ENCODE measurements at places on chromosomes 2 and 18.

- DNase-seq: no peak
Observed at GRCh38 chr18:3340015-3340681, 78.2 kb downstream of the MYL12B start.

DNA sequence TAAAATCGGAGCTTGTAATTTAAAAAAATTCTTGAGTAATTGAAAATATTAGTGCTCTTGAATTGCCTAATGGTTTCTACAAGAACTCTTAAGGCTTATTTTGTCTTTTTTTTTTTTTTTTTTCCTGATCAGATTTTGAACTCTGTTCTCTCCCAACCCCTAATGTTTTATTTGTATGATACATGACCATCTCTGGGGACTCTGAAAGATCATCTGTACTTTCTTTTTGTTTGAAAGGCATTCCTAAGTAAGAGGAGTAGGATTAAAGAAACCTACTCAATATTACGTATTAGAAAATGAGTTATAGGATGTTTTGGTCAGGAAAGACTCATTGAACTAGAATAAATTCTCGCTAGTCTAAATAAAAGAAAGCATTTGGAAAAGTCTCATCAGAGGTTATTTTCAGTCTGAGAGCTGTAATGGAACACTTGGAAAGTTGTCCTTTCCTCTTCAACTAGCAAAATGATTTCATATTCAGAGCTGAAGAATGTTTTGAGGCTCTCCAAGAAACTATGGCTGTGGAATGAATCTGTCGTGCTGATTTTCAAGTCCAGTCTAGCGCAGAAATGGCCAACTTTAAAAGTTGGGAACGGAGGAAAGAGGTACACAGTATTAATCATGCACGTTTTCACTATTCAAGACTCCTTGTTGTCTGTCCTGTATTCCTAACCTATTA, 182.7 kb downstream of the PRPF40A start:
- DNase-seq: no peak

DNA sequence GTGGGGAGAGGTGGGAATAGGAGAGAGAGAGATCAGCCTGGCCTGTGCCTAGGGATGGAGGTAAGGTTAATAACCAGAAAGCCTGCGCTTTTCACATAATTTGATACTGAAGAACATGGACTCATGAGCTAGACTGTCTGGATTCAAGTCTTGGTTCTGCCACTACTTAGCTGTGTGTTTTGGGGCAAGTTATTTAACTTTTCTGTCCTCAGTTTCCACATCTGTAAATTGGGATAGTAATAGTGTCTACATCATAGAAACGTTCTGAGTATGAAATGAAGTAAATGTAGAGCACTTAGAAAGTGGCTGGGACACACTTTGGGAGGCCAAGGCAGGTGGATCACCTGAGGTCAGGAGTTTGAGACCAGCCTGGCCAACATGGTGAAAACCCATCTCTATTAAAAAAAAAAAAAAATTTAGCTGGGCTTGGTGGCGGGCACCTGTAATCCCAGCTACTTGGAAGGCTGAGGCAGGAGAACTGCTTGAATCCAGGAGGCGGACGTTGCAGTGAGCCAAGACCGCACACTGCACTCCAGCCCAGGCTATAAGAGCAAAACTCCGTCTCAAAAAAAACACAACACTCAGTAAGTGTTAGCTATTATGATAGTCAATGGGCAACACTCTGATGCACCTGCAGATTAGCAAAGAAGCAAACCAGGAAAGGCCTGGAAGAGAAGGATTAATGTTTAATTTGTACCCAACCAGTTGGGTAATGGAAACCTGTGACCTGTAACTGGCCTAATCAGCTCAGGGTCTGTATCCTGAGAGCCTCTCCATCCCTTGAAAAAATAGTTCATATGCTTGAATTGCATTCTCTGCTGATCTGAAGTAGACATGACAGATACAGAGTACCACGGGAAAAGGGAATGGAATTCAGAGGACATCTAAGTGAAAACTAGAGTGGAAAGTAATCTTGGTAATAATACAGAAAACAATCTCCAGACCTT, 6.8 kb downstream of the GALM start:
- no peak for DNase-seq

- no peak for DNase-seq
Observed at GRCh38 chr2:202643012-202643858, 8.5 kb downstream of the FAM117B start.

DNA sequence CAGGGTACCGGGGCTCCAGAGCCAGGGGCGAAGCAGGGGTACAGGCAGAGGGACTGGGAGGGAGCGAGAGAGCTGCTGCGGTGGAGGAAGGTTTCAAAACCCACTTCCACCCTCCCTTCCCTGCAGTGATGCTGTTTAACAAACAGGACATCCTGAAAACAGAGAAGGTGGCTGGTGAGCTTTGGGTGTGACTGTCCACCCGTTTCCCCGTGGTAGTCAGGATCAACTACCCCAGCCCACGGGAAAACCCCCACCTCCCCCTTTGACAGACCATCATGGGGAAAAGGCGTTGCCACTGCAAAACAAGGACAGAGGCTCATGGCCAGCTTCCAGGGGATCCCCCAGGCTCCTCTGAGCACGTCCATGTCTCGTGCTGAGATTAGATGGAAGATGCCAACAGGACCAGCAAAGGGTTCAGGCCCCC, 12.9 kb downstream of the TMEM185B start:
- DNase-seq: no peak

DNA sequence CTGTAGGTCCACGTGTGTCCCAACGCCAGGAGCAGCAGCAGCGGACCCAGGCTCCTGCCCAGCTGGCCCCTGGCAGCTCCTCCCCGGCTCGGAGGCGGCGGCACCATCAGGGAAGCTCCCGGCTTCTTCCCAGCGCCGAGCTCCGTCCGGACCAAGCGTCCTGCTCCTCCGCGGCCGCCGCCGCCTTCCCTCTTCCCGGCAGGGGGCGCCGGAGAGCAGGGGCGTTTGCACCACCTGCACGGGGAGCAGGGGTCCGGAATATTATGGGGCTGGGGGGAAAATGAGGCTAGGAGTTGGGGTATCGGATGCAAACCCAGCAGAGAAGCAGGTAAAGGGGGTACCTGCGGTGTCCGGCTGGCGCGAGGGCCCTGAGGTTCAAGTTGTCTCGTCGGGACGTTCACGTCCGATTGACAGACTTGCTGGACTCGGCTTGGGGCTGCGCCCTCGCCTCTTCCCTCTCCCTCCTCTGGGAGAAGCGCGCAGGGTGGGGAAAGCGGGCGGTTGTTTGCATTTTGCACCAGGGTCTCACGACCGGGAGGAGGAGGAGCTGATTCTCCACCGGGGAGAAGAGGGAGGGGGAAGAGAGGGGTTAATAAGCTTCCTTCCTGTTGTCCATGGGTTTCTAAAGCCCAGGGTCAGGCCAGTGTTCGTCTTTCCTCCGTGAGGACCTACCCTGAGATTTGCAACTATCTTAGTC, at the start of gene CCBE1:
TSS of gene CCBE1 (minus strand) at position 188 of the 697 bp plus-strand sequence.
- DNase-seq: peak; percentile 56

DNA sequence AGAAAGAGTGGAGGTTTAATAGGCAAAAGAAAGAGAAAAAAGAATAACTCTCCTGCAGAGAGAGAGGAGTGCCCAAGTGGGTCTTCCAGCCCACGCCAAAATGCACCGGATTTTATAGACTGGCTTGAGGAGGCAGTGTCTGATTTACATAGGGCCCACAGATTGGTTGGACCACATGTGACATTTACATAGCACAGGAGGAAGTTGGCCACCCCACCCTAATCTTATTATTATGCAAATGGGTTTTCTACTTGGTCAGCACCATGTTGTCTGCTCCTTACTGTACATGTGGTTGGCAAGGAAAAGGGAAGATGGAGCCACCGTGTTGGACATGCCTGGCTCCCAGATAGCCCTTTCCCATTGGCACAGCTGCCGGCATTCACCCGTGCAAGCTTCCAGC, 56.8 kb downstream of the SP110 start:
- no peak for DNase-seq

DNA sequence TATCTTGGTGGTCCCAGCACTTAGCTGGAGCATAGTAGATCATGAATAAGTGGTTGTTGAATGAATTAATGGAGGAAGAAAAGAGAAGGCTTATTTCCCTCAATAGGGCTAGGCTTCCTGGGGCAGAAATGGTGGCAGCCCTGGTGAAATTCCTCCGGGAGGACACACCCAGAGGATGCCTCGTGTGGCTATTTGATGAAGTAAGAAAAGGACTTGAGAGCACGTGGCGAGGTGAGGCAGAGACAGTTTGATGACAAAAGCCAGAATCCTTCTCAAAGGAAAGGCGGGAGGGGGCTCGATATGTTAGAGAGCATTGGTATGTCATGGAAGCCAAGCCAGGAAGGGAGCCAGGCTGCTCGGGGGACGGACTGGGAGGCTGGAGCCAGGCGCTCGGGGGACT, 14.7 kb downstream of the FAM228A start:
- DNase-seq: no peak

DNA sequence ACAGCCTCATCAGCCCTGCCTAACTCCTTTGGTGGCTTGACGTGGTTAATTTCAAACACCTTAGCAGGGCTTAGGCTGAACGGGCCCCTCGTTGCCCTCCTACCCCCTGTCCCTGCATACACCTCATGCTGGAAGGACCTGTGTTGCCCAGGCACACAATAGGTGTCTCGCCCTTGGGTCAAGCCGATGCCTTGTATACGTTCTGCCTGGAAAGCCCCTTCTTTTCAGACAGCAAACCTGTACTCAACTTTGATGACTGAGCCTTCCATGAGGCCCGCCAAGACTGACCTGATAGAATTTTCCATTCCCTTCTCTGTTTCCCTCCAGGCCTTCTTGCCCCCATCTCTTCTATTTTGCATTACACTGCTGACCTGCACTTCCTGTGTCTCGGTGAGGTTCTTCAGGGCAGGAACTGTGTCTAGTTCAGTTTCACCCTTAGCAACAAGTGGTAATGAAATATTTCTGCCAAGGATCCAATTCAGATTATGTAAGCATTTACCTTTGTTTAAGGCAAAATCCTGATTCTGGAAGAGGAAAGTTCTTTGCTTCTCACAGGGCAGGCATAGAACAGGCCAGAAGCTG, 7.9 kb downstream of the GREB1 start:
- no peak for DNase-seq

GRCh38 chr2:150878356-150878755, 383.3 kb downstream of the RBM43 start:
- DNase-seq: no peak

DNA sequence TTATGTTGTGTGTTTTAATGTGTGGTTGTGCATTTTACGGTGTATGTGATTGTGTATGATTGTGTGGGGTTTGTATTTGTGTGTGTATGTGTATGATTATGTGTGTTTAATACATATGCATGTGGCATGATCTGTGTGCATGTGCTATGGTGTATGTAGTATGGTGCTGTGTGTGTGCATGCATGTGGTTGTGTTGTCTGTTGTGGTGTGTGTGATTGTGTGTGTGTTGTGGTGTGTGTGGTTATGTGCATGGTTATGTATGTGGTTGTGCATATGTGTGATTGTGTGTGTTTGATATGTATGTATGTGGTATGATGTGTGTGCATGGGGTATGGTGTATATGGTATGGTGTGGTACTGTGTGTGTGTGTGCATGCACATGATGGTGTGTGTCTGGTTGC, 148.1 kb upstream of the AGAP1 start:
- DNase-seq: no peak

DNA sequence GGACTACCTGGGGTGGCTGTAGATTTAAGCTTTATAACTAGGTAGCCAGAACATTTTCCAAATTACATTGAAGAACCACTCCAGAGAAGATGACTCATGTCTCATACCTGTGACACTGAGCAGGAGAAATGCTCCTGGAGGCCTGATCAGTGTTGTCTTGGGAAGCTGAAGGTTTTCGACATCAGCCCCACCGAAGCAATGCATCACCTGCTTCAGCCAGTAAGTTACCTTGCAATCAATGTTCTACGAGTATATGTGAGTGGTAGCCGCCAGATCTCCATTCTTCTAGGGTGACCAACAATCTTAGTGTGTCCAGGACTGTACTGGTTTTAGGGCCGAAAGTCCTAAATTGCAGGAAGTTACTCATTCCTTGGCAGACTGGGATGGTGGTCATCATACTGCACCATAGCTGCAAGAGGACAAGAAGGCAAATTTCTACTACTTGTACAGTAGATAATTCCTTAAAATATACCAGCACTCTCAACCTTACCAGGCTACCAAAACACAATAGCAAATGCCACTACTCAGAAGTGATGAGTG, 109.3 kb upstream of the LINC00305 start:
- no peak for DNase-seq

DNA sequence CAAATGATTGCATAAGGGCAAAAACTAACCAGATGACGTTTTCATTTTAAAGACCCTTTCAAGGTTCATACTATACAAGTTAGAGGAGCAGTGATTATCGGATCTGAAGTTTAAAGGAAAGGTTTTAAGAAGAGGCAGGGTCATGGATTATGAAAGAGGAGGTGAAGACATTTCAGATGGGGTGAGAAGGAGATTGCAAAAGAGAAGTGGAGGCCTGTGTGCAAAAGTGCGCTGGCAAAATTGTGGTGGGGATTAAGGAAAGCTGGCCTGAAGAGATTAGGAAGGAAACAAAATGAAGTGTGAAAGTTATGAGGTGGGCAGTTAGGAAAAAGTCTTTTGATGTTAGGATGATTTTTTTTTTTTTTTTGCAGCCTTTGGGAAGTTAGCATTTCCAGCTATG, 935.7 kb upstream of the FAM98A start:
- no peak for DNase-seq

- DNase-seq: no peak
Observed at GRCh38 chr18:38413193-38413592, 847.6 kb upstream of the CELF4 start.

Measured in GM04504 (cell line).